ENCODE measurements at places on chromosomes 3 and 15.

GRCh38 chr3:56795829-56796185 lies 5.9 kb downstream of the ARHGEF3 start:
- no peak for DNase-seq

DNA sequence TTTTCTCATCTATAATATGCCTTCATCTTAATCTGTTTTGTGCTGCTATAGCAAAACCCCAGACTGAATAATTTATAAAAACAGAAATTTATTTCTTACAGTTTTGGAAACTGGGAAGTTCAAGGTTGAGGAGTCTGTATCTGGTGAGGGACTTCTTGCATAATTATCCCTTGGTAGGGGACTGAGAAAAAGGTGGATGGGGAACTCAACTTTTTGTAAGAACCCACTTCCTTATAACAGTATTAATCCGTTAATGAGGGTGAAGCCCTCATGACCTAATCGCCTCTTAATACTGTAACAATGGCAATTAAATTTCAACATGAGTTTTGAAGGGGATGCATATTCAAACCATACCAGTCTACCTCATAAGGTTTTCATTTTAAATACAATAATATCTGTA lies 17.4 kb upstream of the MYH15 start:
- DNase-seq = no peak

DNA sequence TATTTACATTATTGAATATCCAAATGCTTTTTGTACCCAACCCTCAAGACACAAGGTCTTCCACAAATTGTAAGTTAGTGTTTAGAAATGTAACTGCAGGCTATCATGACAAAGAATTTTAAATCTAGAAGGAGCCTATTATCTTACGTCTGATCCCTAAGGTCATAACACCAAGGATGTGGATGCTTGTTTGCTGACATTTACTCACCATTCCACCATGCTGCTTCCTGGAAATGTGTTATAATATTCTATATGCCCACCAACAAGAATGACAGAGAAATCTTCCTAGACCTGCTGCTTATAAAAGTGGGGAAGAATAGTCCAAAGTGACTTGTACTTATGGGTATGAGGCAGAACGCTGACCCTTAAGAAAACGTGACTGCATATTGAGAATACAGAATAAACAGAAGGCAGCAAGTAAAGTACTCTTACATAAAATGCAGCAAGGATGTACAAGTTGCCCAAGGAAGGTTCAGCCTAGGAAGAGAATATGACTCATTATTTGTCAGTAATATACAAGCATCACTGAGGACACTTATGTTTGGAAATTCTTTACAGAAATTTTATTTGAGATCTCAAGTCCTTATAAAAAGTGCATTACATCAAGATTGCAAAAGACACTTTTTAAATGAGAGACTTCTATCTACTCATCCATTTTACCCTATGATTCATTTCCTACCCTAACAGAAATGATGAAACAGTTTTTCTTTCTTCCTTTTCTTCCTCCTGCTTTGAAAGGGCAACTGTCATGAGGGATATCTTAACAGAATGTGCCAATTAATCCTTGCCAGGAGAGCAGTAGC lies 59.6 kb downstream of the ESYT3 start:
- no peak for DNase-seq

DNA sequence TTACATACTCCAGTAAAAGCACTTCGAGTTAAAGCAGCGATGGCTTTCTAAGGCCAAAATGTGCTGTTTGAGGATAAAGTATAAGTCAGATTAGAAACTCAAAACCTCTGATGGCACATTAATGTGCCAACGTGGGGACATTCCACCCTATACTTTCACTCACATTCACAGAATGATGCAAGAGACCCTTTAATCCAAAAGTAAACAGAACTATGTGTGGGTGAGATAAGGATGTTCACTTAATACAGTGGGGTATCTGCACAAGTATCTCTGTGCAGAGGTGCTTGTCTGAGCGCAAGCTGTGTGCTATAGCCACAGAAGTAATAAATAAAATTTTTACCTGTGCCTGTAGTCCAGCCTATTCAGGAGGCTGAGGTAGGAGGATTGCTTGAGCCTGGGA lies 100.3 kb upstream of the CHL1 start:
- DNase-seq = no peak

- DNase-seq = no peak
These were observed 167.4 kb downstream of the STAG1 start for GRCh38 chr3:136584728-136585127.

DNA sequence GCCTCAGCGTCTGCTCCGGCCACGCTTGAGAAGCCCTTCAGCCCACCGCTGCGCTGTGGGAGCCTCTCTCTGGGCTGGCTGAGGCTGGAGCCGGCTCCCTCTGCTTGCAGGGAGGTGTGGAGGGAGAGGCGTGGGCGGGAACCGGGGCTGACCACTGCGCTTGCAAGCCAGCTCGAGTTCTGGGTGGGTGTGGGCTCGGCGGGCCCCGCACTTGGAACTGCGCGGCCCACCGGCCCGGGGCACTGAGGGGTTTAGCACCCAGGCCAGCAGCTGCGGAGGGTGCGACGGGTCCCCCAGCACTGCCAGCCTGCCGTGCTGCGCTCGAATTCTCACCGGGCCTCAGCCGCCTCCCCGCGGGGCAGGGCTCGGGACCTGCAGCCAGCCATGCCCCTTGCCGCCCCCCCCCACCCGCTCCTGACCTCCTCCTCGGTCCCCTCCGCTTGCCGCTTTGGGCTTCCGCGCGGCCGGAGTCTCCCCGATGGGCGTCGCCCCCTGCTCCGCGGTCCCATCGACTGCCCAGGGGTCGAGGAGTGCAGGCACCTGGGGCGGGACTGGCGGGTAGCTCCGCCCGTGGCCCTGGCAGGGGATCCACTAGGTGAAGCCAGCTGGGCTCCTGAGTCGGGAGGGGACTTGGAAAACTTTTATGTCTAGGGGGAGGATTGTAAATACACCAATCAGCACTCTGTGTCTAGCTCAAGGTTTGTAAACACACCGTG lies 106.7 kb downstream of the RAP2B start:
- DNase-seq = no peak

GRCh38 chr3:13105896-13106250 lies 32.6 kb upstream of the IQSEC1 start:
- no peak for DNase-seq

GRCh38 chr3:56135941-56136340 lies 332.3 kb downstream of the ERC2 start:
- no peak for DNase-seq

GRCh38 chr3:150786791-150787190 lies 23.8 kb upstream of the SIAH2 start:
- DNase-seq = no peak

- no peak for DNase-seq
These were observed 1.1 kb downstream of the NFKBIZ start for GRCh38 chr3:101850246-101851051.

- no peak for DNase-seq
These were observed 132.8 kb upstream of the PDZRN3 start for GRCh38 chr3:73757536-73757935.

DNA sequence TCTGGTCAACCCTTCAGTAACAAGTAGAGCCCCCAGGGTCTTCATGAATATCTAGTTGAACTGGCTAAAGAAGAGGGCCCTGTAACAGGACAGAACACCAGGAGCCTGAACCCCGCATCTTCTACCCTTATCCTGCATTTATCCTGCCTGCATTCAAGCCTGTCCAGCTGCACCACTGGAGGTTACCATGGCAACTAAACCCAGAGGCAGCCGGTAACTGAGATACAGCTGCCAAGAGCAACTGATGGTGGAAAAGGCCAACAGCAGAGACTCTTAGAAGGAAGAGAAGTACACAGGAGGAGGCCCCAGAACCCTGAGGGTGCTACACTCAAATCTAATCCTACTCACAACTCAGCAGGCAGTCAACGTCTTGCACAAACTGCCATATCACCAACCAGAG lies 3.7 kb upstream of the PRKAR2A start:
- no peak for DNase-seq

All from NCI-H1436 (cell line).